Activated CD8-positive, alpha-beta memory T cell treated with anti-CD3 and anti-CD28 coated beads for 36 hours (primary cell): ENCODE measurements at places on chromosomes 5 and 9. TPM values are rescaled to one million over a fixed set of nuclear protein-coding genes. Genes with fewer than 3 reads are reported as not detected.

ADAMTSL1 gene
- total RNA-seq: not detected

SLC35D2 gene
- total RNA-seq: 3.4 TPM

GHR gene
- not detected for total RNA-seq

KIF12 gene
- total RNA-seq: not detected

OBP2B gene
- total RNA-seq: not detected

PCDHGB6 gene
- total RNA-seq: 0.04 TPM

FOXI1 gene
- not detected for total RNA-seq

MACROH2A1 gene
- total RNA-seq: 198 TPM

ABO gene
- total RNA-seq: not detected

FBP1 gene
- total RNA-seq: 0.46 TPM

SURF1 gene
- 31.9 TPM for total RNA-seq

FGD3 gene
- total RNA-seq: 36.4 TPM

NMUR2 gene
- not detected for total RNA-seq

PAX5 gene
- total RNA-seq: 0.34 TPM

C5orf34 gene
- 9.5 TPM for total RNA-seq

SPAG8 gene
- 1.2 TPM for total RNA-seq
